ENCODE measurements at places on chromosomes 11 and 22. TPM values are rescaled to one million over a fixed set of nuclear protein-coding genes. Genes with fewer than 3 reads are reported as not detected.

DNA sequence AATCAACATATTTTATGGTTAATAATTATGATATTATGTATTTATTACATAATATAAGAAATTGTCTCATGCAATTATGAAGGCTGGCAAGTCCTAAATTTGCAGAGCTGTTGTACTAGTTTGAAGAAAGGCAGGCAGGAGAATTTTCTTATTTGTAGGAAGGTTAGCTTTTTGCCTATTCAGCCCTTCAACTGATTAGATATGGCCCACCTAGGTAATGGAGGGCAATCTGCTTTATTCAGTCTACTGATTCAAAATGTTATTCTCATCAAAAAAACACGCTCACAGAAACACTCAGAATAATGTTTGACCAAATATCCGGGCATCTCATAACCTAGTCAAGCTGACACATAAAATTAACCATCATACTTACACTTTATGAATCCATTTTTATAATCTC lies 589.0 kb downstream of the NELL1 start:
- DNase-seq, result no peak

GRCh38 chr11:73206801-73207200 lies 11.3 kb upstream of the P2RY2 start:
- no peak for DNase-seq

DNA sequence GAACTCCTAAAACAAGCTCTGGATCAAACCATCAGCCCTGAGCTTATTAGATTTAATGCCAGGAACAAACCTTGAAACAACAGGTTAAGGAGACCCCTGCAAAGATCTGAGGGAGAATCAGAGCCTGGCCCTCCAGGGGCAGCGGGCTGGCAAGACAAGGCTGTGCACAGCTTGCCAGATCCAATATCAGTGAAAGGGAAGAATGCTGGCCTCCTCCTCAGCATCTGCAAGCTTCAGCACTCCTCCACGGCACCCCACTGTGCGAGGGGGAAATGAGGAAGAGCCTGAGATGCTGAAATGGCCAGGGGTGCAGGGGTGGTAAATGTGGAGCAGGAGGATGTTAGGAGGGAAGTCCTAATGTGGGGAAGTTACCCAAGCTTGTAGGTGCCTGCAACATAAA lies 167.0 kb downstream of the TENM4 start:
- DNase-seq, result no peak

DNA sequence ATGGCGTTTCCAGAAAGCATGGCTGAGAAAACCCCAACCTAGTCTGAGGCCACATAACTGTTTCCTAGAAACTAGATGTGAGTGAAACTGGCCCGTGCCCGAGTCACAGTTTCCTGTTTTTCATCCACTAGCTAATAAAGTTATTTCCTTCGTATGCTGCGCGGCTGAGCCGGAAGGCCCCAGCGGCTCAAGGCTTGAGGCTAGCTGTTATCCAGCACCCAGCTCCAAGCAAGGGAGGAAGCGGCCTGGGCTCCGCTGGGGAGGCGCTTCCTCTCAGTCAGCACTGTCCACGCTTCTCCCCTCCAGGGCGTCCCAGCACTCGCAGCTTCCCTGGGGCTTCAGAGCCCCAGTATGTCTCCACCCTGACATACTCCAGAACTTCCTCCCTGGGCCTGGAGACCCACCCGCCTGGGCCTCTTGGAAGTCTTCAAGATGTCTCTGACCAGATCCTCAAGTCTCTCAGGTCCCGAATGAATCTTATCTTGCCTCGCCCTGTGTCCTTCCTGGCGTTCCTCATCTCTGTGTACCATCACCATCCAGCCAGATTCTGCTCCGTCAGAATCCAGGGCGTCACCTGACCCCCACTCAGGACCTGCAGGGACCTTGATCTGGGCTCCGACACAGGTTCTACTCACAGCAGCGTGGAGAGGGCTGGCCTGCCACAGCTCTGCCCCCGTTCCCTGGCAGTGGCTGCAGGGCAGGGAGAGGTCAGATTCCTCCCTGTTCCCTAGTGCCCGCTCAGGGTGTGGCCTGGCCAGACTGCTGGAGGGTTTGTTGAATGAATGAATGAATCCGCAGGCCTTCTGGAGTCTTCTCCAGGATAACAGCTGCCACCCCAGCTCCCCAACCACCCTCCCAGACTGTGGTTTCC lies 81.9 kb downstream of the LRRC32 start:
- peak; percentile 78 for DNase-seq

DNA sequence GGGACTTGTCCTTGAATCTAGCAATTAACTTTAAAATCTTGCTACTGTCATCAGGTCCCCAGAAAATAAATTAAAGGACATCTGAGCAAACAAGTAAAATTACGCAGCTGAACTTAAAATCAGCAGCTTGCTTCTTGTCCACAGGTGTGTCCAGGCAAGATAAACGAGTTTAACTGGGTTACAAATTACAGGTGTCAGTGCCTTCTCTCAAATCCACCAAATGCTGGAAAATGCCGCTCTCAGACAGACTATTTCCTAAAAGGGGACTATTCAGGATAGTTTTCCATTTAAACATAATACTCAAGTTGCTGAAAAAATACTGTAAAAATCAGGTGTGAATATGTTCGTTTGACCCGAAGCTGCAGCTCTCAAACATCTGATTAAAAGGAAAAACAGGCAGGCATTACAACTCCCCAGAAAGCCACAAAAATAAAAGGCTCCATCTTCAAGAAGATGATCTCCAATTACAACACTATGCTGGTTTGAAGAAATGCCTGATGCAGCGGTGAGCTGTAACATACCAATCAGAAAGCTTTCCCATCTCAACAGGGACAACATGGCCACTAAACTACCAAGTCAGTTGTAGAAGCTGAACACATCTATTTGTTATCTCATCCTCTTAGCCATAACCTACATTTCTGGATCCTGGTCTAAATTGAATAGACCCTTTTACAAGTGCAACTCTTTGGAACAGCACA lies 82.1 kb downstream of the CADM1 start:
- no peak for DNase-seq

DNA sequence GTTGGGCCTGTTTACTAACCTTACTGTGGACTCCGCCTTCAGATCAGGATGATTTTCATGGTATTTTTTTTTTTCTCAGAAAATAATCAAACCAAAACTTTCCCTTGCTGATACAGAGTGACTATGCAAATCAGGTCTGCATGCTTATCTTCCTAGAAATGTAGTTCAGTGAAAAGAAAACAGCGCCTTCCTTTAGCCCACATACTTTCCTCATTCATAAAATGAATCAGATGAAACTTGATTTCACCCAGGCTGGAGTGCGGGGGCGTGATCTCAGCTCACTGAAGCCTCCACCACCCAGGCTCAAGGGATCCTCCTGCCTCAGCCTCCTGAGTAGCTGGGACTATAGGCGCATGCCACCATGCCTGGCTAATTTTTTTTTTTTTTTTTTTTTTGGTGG lies 26.0 kb downstream of the ZNRF3 start:
- no peak for DNase-seq

- no peak for DNase-seq
Observed at GRCh38 chr11:31259797-31260196, 109.7 kb downstream of the DCDC1 start.

DNA sequence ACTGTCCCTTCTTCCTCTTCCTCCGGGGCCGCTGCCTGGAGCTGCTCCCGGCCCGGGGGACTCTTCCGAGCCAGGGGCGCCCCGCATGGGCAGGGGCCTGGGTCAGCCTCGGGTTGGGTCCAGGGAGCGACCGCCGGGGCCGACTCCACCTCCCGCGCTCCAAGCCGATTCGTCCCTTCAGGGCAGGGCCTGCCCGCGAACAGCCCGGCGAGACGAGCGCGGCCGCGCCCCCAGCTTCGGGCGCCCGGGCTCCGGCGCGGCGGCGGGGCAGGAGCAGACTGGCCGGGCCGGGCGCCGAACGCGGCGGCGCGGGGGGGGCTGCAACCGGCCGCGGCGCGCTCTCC lies at the start of gene LARGE1:
LARGE1 (minus strand) TSS at position 280 of the 344 bp plus-strand sequence.
- peak; percentile 45 for DNase-seq

DNA sequence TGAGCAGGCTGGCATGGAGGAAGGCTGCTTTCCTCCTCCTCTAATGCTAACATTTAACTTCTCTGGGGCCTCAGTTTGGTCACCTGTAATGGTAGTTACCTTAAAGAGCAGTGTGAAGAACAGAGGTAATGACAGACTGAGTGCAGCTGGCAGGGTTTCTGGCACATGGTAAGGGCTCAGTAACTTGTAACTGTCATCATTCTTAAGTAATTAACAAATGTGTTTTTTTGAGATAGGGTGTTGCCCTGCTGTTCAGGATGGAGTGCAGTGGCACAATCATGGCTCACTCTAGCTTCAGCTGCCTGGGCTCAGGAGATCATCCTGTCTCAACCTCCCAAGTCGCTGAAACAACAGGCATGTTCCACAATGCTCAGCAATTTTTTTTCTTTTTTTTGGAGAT lies 242.0 kb upstream of the SYN3 start:
- no peak for DNase-seq

- DNase-seq, result no peak
Observed at GRCh38 chr22:42268852-42269410, 1.5 kb downstream of the TCF20 start.

DNA sequence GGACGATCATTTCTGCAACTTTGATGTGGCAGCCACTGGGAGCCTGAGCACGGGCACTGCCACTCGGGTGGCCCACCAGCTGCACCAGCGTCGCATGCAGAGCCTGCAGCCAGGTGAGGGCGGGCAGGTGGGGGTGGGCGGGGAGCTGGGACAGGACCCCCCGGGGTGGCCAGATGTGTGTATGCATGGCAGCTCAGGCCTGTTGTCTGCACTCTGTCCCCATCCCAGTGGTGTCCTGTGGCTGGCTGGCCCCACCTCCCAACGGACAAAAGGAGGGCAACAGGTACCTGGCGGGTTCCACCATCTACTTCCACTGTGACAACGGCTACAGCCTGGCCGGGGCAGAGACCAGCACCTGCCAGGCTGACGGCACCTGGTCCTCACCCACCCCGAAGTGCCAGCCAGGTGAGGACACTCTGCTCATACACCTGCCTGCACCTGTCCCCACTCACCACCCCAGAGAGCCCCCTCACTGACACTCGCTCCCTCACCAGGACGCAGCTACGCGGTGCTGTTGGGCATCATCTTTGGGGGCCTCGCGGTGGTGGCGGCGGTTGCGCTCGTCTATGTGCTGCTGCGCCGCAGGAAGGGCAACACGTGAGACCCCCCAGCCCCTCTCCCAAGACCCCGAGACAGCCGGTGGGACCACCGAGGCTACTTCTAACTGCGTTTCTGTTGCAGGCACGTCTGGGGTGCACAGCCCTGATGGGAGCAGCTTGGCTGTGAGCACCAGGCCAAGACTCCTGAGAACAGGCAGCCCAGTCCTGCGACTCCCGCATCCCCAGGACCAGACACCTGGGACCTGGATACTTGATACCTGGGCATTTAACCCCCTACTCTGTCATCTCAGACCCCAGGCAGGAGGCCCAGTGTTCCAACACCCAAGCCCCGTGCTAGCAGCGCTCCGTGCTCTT lies 6.7 kb downstream of the SUSD2 start:
- DNase-seq, result peak; percentile 14

DNA sequence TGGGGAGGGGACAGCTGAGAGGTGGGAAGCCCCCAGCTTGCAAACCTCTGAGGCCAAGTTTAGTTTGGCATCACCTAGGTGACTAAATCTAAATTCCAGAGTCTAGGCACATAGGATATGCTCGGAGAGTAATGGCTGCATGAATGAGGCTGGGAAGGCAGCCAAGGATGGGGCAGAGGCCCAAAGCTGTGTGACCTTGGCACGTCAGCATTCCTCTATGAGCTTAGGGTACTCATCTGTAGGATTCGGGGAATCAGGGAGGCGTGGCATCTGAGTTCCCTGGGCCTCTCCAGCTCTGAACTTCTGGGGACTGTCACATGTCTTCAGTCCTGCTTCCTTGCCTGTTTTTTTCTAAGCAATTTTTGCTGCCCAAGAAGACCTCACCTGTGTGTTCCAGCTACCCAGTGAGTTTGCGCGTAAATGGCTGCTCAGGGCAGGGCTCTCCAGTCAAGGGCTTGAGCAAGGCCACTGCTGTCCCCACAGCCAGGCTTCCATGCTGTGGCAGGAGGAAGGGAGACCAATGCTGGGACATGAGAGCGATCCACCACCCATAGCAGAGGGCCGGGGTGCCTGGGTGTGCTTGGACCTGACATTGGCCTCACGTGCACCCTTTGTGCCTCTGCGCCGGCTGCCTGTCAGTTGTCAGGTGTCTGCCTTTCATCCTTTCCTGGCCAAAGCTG lies 13.9 kb downstream of the DAGLA start:
- DNase-seq, result no peak

TMPRSS6 gene
- not detected for polyA plus RNA-seq

GLB1L2 gene
- 1.2 TPM for polyA plus RNA-seq

FOXR1 gene
- polyA plus RNA-seq, result not detected

MS4A3 gene
- not detected for polyA plus RNA-seq

OR10G4 gene
- not detected for polyA plus RNA-seq

SLC22A25 gene
- polyA plus RNA-seq, result not detected

WNT11 gene
- polyA plus RNA-seq, result 6.5 TPM

RIMBP3C gene
- 0.04 TPM for polyA plus RNA-seq

VPREB1 gene
- not detected for polyA plus RNA-seq

All from psoas muscle (tissue), 8 donors.